ENCODE measurements at places on chromosomes 1 and 21. TPM values are rescaled to one million over a fixed set of nuclear protein-coding genes. Genes with fewer than 3 reads are reported as not detected.

TEX38 gene
- not detected for total RNA-seq

CHODL gene
- 5.7 TPM for total RNA-seq

NBPF10 gene
- total RNA-seq: 3.7 TPM

CLDN17 gene
- total RNA-seq: not detected

MYBPH gene
- 0.08 TPM for total RNA-seq

DIO1 gene
- not detected for total RNA-seq

HEYL gene
- not detected for total RNA-seq

CD48 gene
- total RNA-seq: not detected

TGFB2 gene
- total RNA-seq: 13.5 TPM

GJA8 gene
- total RNA-seq: not detected

GOLT1A gene
- not detected for total RNA-seq

SPRR3 gene
- not detected for total RNA-seq

NTMT2 gene
- total RNA-seq: not detected

PLEKHN1 gene
- total RNA-seq: 0.54 TPM

KCND3 gene
- 0.09 TPM for total RNA-seq

UQCRHL gene
- 1.9 TPM for total RNA-seq

TAS1R3 gene
- 0.09 TPM for total RNA-seq

MUL1 gene
- total RNA-seq: 23.7 TPM

PDPN gene
- 2.0 TPM for total RNA-seq

CAMSAP2 gene
- total RNA-seq: 57.5 TPM

FMO2 gene
- total RNA-seq: 7.4 TPM

PCBP3 gene
- 1.2 TPM for total RNA-seq

AKR7A3 gene
- total RNA-seq: 0.36 TPM

CHI3L1 gene
- 3.0 TPM for total RNA-seq

LCE1A gene
- not detected for total RNA-seq

TUFT1 gene
- total RNA-seq: 3.9 TPM

ARHGAP29 gene
- total RNA-seq: 32.5 TPM

KNCN gene
- not detected for total RNA-seq

ADCY10 gene
- 0.09 TPM for total RNA-seq
